ENCODE measurements at places on chromosomes 16 and 17.

GRCh38 chr17:13001991-13002615 is 15.7 kb downstream of the ELAC2 start:
- no peak for DNase-seq

GRCh38 chr17:58381124-58382035 is 29.4 kb upstream of the SUPT4H1 start:
- no peak for DNase-seq

DNA sequence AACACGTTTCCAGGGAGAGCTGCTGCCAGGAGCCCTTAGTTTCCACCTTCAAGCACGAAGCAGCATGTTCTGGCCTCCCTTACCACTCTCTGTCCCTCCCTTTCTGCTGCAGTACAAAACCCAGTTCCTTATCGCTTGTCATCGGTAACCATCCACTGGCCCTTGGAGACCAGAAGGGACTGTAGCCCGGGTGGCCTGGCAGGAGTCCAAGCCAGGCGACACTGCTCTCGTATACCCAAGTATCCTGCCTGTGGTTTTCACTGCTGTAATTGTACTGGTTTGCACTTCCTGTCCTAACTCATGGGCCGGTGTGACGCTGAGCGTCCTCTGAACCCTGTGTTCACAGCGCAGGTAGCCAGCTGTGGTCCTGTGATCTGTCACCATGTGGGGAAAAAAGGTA is 81.1 kb downstream of the MAF start:
- no peak for DNase-seq

DNA sequence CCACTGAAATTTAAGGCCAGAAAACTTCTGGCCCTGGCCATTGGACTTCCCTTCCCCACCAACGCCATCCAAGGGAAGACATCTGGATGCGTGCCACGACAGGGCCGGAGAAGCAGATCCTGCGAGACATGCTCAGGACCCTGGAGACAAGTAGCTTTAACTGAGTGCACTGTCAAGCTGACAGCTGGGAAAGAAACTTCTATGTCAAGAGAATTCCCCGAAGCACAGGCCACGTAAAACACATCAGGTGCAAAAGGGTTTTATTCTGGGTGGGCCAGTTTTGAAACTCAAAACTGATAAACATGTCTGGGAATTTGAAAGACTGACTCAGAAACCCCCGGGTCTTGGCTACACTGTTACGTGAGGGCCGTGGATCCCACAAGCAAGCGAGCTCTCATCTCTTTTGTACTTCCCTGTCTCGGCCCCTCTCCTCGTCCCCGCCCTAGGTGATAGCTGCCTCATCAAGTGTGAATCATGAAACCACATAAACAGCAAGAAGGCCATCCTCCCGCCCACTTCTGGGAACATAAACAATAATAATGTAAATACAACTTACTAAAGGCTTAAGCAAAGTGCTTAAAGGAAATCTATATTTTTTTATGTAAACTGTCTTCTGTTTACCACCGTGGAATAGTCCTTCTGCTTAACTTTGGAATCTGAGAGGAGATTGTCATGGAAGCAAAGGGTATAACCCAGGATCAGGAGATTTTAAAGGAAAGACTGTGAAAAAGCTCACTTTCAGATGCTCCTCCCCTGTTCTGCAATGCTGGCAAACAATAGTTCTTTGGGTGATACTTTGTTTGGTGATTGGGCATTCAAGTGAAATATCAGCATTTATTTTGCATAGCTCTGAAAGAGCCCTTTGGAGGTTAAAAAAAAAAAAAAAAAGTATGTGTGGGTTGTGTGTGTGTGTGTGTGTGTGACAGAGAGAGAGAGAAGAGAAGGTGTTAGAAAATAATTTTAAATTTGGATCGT is 406.0 kb upstream of the MAF start:
- DNase-seq, result no peak

- DNase-seq, result no peak
Observed at GRCh38 chr17:40402668-40403067, 15.0 kb downstream of the TOP2A start.

GRCh38 chr17:40321524-40321929 is 12.5 kb downstream of the RARA start:
- no peak for DNase-seq

- no peak for DNase-seq
Observed at GRCh38 chr16:73191660-73192046, 143.7 kb upstream of the ZFHX3 start.

DNA sequence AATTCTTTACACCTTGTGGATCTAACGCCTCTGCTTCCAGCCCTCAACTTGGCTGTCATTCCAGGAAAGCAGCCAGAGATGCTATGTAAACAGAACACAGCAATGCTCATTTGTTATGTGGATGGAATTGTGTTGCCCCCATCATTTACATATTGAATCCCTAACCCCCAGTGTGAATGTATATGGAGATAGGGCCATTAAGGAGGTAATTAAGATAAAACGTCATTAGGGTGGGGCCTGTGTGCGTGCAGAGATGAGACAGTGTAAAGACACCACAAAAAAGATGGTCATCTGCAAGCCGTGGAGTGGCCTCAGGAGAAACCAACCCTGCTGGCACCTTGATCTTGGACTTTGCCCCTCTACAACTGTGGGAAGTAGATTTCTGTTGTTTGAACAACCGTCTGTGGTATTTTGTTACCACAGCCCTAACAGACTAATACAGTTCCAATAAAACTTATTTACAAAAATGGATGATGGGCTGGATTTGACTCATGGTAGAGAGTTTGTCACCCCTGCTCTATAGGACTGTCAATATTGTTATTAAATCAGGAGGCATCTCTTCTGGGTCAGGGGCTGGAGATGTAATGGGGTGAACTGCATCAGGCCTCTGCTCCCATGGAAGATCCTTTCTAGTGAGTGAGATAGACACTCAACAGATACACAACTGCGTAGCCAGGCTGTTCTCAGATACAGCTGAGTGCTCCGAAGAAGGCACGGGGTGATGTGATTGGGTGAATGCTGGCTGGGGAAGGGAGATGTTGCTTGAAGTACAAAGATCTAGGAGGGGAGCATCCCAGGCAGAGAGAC is 339.0 kb downstream of the SNX29 start:
- DNase-seq, result no peak

DNA sequence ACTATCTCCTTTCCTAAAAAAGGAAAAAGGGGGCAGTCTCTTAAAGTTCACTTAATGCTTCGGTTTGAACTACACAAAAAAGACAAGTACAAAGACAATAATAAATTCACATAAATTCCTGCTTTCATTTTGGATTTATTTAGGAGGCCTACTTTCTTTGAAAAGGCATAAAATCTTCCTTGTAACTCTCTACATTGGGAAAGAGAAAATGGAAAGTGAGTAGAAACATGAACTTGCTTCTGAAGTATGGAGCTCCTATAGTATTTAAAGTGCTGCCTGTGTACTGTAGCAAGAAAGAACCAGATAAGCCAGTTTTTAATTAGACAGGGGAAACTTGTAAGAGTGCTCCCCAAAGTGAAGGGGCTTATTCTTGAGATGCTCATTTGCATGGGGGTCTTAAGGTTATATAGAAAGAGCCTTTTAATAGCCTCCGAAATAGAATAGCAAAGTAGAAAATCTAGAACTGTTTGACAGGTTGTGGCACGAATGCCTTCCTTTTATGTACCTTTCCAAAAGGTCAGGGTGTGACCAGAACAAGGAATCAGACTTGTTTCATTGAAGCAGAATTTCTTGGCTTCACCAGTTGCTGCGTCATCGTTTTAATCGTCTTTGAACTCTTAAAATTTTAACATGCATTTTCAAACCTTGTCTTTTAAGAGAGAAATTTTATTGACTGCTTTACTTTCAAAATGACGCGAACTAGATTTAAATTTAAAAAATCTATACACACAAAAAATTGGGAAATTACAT is 12.9 kb downstream of the GAN start:
- DNase-seq, result no peak

GRCh38 chr16:85396879-85397871 is 215.9 kb upstream of the GSE1 start:
- no peak for DNase-seq

- DNase-seq, result no peak
Observed at GRCh38 chr17:68675723-68676122, 74.6 kb upstream of the FAM20A start.

- no peak for DNase-seq
Observed at GRCh38 chr17:50060951-50061712, 5.2 kb downstream of the ITGA3 start.

DNA sequence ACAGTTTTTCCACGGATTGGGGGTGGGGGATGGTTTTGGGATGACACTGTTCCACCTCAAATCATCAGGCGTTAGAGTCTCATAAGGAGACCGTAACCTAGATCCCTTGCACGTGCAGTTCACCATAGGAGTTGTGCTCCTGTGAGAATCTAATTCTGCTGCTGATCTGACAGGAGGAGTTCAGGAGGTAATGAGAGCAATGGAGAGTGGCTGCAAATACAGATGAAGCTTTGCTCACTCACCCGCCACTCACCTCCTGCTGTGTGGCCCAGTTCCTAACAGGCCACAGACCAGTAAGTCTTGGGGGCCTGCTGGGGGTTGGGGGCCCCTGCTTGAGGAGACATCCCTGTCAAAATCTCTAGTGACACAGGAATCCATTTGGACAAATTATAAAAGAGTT is 29.8 kb downstream of the SLC39A11 start:
- DNase-seq, result no peak

- no peak for DNase-seq
Observed at GRCh38 chr17:78748048-78748729, 33.9 kb downstream of the CYTH1 start.

DNA sequence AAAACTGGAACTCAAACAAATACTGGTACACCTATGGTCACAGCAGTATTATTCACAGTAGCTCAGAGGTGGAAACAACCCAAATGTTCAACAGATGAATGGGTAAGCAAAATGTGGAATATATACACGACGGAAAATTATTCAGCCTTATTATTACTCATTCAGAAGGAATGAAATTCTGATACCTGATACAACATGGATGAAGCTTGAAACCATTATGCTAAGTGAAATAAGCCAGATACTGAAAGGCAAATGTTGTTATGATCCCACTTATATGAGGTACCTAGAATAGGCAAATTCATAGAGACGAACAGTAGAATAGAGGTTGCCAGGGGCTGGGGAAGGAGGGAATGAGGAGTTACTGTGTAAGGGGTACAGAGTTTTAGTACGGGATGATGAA is 27.1 kb upstream of the MYLK3 start:
- no peak for DNase-seq

- DNase-seq, result no peak
Observed at GRCh38 chr16:69093974-69094373, 11.5 kb upstream of the HAS3 start.

DNA sequence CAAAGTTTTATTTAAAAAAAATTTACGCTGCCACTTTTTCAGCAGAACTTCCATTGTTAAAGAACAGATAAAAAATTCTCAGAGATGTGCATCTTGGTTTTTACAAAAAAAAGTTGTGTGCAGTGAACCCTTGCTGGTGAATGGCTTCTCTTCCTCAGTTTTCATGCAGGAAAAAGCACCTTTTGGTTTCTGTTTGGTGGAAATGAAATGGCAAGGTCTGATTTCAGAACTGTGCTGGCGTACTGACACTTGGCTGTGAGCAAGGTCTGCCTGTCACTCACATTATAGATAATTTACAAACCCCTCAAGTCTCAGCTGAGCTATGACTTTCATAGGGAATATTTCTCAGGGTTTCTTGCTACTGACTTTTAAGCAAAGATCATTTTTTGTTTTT is 5.7 kb upstream of the SALL1 start:
- DNase-seq, result no peak

- DNase-seq, result peak; percentile 74
Observed at GRCh38 chr17:68600067-68600930, 868 bp downstream of the FAM20A start.

- DNase-seq, result no peak
Observed at GRCh38 chr17:31629696-31630470, 229.2 kb downstream of the COPRS start.

GRCh38 chr16:25841761-25842160 is 150.0 kb downstream of the HS3ST4 start:
- DNase-seq, result no peak

GRCh38 chr16:49932946-49933345 is 77.0 kb upstream of the ZNF423 start:
- peak; percentile 10 for DNase-seq

DNA sequence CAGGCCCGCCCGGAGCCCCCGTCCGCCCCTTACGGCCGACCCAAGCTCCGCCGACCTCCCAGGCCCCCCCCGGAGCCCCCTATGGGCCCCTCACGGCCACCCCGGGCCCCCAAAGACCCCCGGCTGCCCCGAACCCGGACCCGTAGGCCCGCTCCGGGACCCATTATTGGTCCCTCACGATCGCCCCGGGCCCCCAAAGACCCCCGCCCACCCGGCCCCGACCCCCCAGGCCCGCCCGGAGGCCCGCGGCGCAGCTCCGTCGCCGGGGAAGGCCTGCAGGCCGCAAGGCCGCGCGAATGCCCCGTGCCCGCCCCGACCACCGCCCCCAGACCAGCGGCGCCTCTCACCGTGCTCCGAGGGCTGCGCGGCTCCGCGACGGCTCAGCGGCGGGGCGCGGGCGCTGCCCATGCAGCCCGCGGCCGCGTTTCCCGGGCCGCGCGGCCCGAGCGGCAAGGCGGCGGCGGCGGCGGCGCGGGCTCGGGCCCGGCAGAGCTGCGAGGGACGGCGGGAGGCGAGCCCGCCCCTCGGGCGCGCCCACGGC is 393 bp downstream of the ANKRD11 start:
- DNase-seq, result no peak

GRCh38 chr17:17551361-17551760 is 40.1 kb downstream of the PEMT start:
- peak; percentile 55 for DNase-seq

DNA sequence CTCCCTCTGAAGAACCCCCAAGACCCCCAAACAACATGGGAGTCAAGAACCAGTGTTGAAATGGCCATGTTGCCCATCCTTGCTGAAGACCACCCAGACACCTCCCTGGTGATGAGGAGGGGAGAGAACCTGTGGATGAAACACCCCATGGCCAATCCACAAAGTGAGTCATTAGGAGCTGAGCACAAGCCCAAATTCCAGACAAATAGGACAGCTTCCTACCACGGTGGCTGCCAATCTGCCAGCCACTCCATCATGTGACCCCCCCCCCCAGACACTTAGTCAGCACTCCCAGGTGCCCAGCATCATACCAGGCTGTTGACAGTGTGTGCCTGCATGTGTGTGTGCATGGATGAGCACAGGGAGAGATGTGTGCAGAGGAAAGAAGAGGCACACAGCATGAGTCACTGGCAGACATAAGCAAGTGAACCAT is 26.4 kb upstream of the RPL38 start:
- DNase-seq, result peak; percentile 27

DNA sequence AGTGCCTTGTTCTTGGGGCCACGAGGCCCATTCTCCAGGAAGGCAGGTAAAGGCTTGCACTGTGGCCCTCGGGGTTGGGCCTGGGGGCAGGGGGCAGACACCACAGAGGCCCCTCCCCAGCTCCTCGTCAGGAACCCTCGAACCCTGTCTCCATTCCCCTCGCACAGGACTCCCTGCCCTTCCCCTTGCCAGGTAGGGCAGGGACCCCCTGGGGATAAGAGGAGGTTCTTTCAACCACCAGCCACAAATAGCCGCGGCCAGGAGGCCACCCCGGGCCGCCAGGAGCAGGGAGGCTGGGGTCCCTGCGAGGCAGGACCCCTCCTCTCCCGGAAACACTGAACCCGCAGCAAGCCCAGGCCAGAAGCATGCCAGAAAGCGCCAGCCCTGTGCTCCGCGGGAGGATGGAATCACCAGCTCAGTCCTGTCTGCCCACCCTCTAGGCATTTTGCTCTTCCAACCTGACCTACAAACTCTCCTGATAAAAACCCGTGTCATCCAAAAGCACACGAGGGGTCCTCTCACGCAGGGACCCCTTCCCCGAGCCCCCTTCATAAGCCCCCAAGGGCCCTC is 45.6 kb downstream of the SLC47A1 start:
- peak; percentile 31 for DNase-seq

- no peak for DNase-seq
Observed at GRCh38 chr16:83973581-83974385, 5.7 kb downstream of the NECAB2 start.
